NCI-H2081 treated with DMSO at 0.1 percent for 48 hours (cell line): ENCODE measurements at places on chromosomes 3 and 15.

- DNase-seq: no peak
These were observed 509.5 kb downstream of the TBL1XR1 start for GRCh38 chr3:176687754-176688153.

DNA sequence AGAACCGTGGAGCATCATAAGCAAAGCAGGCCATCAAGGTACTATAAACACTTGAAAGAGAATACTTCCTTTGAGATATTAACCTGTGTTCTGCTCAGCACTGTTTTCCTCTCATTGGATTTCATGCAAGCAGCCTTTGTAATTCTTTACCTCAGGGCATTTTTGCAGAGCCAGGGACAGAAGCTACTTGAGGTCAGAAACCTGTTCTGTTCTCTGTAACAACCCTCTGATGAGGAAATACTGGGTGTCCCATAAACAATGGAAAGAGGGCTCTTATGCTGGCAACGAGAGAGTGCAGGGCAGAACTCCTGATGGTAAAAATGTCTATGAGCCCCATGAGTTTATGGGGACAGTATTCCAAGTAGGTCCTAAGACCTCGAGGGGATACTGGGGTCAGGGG is 66.0 kb downstream of the DCLK3 start:
- no peak for DNase-seq

DNA sequence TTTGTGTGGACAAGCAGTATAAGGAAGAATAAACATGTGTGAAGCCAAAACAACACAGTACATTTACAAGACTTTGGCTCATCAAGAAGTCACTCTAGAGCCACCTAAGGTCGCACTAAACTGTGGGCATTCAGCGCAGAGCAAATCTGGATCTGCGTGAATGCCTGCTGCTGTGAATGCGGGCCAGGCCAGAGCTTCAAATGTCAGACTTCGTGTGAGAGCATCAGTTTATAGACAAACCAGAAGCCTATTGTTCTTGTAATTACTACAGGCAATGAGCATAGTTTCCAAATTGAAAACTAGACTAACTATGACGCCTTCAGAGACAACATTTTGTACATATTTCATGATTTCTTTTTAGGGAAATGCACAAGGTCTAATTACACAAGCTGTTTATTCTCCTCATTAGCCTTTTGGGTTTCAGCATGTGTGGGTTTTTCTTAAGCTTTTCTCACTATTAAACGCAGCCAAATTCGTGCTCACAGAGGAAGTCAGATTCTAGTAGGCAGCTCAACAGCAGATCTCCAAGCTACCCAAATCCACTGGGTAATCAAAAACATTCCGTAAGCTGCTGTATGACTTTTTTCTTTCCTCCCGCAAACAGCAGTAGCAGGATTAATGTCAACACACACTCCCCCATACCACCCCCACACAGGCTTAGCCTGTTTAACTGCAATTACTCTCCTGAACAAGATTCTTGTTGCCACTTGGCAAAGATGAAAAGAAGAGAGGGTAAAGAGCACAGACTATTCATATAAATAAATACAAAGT is 84.5 kb upstream of the SETMAR start:
- DNase-seq: no peak

DNA sequence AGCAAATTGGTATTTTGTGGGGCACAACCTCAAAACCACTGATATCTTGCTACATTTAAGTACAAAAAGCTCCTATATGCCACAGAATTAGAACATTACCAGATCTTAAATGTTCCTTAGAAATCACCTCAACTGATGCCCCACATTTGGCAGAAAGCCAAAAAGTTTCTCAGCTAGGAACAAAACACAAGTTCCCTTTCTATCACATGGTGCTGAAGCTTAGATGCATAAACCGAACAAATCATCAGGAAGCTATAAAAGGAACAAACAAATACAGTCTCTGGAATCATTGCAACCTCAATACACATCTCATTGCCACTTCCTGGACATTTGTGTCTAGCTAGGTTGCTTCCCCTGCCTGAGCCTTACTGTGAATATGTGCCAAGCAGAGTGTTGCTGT is 492.6 kb downstream of the LPP start:
- no peak for DNase-seq

GRCh38 chr15:68833700-68834331 is 13.1 kb upstream of the ANP32A start:
- no peak for DNase-seq

GRCh38 chr15:58555162-58556027 is 123.6 kb downstream of the LIPC start:
- DNase-seq: no peak

GRCh38 chr3:86793786-86794185 is 197.2 kb downstream of the VGLL3 start:
- DNase-seq: no peak

- no peak for DNase-seq
These were observed 440 bp downstream of the DCBLD2 start for GRCh38 chr3:98901119-98901391.

GRCh38 chr15:85831415-85832113 is 36.8 kb upstream of the KLHL25 start:
- DNase-seq: no peak

DNA sequence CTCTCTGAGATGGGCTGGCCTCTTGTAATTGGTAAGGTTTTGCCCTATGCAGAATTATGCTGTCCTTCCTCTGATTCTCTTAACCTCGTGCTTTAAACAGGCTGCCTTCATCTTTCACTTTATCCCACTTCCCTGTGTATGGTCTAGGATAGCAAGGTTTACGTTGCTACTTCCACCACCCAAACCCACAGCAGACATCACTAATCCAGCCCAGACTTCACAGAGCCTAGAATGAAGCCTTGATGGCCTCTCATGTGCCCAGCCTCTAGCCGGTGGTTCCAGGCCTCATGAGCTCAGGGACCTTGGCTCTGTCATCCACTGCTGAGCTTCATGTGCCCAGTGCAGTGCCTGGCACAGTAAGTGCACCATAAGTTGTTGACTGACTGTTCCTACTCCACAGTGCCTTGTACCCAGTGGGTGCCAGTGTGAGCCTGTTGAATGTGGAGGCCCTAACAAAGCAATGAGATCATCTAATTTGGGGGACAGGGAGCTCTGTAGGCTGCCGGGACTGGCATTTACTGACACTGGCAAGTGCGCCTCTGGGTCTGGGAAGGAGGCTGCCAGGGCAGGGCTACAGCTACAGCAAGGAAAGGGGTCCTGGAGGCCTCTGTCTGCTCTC is 12.5 kb downstream of the SLC6A6 start:
- DNase-seq: no peak

- DNase-seq: no peak
These were observed 30.1 kb upstream of the FILIP1L start for GRCh38 chr3:100144255-100144866.

DNA sequence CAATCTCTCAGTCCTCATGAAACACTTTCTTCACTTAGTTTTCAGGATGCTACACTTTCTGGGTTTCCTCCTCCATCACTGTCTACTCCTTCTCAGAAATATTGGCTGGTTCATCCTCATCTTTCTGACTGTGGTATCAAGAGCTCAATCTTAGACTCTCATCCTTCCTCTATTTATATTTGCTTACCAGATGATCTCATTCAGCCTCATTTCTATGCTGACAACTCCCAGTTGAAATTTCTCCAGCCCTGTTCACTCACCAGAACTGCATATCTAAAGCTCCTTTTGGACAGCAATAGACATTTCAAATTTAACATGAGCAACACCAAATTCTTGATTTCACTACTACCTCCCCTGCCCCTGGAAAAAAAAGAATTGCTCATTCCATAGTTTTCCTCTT is 48.0 kb upstream of the FBN1 start:
- DNase-seq: no peak

DNA sequence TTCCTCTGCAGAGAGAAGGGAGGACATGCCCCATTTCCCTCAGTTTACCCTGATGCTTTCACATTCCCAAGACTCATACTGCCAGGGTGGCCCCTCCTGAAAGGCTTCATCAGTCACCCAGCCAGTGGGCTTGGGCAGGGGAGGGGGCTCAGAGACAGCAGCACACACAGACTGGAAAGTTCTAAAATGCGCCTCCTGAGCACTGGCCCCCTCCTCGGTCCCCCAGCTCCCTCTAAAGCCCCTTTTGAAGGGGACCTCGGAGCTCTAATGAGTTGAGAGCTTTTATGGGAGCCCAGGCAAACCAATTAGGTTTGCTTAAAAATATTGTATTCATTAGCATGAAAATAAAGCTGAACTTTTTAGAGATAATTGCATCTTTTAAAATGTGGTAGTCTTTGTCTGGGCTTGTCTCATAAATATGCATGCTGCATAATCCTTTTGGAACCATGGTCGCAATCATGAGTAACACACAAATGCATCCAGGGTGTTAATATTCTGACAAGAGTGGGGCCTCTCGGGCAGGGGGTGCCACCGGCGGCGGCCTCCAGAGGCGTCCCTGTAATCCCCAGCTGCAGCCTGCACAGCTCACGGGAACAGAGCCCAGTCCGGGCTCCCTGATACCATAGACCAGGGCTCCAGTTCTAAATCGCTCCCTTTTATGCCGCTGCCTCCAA is 78.5 kb downstream of the RPLP1 start:
- no peak for DNase-seq

- no peak for DNase-seq
These were observed 1.9 kb upstream of the SLC27A2 start for GRCh38 chr15:50180091-50180490.

DNA sequence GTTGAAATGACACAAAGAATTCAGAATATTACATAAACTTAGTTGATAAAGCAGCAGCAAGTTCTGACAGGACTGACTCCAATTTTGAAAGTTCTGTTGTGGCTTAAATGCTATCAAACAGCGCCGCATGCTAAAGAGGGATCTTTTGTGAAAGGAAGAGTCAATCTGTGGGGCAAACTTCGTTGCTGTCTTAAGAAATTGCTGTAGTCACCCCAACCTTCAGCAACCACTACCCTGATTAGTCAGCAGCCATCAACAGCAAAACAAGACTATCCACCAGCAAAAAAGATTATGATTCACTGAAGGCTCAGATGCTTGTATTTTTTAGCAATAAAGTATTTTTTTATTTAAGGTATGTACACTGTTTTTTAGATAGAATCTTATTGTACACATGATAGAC is 14.2 kb downstream of the CRBN start:
- DNase-seq: no peak

DNA sequence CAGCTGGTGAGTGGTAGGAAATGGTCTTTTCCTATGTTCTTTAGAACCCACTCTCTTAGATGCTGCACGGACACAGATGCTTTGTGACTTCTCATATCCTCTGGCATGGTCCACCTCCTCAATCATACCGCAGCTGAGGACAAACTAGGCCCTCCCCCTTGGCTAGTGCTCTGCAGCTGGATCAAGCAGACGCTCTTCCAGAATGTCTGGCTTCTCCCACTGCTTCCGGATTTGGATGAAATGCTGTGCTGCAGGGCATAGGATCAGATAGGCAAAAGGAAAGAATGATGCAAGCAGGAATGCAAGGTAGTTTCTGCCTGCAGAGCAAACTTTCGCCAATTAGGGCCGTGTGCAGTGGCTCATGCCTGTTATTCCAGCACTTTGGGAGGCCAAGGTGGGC is 75.7 kb upstream of the SLC4A7 start:
- DNase-seq: no peak

GRCh38 chr3:23108451-23109057 is 94.6 kb upstream of the UBE2E2 start:
- no peak for DNase-seq

DNA sequence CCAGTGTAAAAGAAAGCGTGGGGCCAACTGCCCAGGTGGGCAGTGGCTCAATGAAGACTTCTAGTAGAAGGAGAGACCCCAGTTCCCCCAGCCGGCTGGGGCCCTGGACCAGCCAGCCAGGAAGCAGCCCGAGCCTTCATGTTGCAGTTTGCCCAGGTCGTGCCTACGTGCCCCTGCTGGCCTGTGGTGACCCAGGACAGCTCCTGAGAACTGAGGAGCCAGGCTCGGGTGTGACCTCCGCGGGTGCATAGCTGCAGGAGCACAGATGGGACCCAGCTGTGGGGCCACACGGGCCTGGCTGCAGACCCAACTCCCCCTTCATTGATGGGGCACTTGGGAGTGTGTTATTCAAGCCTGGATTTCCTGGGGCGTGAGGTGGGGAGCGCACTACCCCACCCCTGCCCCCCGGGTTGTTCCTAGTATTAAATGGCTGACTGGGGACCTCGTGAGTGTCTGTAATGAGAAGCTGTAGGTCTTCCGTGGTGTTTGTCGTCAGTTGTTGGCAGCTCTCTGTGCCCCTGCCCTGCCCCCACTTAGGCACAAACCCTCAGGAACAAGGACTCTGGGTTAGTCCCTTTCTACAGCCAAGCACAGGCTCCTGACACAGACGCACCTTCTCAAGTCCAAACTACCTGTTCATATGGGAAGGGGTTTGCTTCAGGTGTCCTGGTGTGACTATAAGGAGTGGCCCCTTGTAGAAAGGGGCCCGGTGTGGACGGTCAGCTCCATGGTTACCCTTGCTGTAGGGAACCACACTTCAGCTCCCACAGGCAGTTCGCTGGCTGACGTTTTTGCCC is 39.1 kb downstream of the IDH2 start:
- DNase-seq: no peak

- no peak for DNase-seq
These were observed 23.9 kb upstream of the PLSCR4 start for GRCh38 chr3:146274833-146275232.

DNA sequence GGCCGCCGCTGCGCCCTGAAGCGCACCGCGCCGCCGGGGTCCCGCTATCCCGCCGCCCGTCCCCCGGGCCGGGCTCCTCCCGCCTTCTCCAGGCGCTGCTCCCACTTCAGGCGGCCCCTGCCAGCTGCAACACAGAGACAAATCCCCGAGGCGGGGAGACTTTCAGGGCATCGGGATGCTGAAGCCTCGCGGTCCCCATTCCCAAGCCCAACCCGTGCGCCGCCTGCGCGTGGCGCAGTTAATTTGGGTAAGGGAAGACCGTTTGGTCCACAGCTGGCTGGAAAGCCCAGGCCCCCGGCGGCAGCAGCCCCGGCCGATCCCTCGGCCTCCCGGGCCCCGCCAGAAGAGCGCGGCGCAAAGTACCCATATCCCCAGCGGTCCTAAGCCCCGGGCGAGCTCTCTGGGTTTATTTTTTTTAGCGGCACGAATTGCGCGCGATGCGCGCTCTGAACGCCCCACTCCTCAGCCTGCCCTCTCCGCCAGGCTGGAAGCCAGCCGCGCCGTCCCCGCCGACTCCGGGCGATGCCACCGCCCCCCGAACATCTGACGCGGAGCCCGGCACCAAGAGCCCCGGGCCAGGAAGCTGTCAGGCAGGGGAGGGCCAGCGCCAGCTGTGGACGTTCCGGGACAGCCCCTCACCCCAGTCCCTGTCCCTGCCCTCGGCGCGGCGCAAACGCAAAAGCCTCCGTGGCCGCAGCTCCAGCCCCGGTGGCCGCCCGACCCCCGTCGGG is 517 bp downstream of the FBN1 start:
- DNase-seq: no peak

DNA sequence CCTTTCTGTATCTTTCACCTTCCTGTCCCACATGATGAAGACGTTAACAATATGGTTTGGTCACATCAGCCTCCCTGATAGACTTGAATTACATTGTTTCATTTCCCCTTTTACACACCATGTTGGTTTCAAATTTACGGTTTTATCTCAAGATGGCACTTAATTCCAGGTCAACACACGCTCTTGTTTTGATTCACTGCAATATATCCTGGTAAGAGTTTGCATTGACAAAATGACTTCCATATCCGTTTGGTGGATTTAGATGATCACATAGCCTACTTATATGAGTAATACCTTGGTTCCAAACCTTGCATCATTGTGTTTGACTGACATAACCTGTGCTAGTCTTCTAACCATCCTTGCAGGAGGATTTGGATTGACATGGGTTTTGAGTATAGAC is 499.4 kb downstream of the ROBO1 start:
- no peak for DNase-seq
